ENCODE measurements at places on chromosomes 11 and 22.

GRCh38 chr11:47010179-47010578, 73.6 kb downstream of the CSTPP1 start:
- no peak for DNase-seq

DNA sequence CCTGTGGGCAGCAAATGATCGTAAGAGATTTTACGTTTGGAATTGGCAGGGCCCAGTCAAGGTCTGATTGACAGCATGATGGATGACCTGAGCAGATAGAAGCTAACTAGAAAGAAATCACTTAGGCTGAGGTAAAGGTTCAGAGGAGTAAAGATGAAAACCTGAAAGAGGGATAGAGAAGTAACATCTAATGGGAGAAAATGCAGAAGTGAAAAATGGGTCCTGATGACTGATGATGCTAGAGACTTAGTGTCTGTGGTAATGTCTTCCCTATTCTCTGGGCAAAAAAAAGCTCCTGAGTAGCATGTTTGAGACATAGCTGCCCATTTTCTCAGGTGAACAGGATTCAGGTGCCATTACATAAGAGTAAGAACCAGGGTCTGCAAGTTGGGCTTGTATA, 628.8 kb upstream of the ANO5 start:
- DNase-seq, result no peak

GRCh38 chr11:44133335-44133946, 38.0 kb downstream of the EXT2 start:
- no peak for DNase-seq

DNA sequence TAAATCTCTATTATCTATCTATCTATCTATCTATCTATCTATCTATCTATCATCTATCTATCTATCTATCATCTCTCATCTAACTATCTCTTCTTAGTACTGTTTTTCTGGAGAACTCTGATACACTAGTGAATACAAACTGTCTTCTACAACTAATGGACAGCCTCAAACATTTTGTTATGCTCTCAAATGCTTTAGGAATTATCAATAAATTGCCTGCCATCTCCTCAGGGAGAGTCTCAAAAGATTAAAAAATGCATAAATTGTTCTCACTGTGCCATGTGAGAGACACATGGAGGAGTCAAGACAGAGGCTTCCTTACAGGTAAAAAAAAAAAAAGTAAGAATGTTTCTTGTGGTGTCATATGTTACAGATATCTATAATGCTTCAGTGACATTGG, at the start of gene OR8K3:
TSS of gene OR8K3 (plus strand) at position 301 of the 400 bp plus-strand sequence. CDS start 3,163 bp downstream, outside the sequence.
- DNase-seq, result no peak

DNA sequence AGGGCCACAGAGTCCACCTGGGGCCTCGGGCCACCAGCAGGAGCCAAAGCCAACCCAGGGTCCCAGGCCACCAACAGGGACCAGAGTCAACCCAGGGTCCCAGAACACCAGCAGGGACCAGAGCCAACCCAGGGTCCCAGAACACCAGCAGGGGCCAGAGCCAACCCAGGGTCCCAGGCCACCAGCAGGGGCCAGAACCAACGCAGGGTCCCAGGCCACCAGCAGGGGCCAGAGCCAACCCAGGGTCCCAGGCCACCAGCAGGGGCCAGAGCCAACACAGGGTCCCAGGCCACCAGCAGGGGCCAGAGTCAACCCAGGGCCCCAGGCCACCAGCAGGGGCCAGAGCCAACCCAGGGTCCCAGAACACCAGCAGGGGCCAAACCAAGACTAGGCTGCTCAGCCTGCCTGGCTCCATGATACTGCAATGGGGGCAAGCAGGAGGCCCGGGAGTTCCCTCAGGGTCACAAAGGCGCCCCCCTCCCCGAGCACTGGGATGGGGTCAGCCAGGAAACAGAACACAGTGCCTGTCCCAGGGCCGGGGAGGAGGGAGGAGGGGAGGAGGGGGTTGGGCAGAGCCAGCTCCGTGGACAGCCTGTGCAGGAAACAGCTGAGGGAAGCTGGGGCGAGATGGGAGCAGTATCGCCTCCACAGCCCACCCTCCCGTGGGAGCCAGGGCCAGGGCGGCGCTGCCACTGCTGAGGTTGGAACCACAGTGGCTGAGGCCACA, 62.0 kb upstream of the PRR5 start:
- DNase-seq, result no peak

DNA sequence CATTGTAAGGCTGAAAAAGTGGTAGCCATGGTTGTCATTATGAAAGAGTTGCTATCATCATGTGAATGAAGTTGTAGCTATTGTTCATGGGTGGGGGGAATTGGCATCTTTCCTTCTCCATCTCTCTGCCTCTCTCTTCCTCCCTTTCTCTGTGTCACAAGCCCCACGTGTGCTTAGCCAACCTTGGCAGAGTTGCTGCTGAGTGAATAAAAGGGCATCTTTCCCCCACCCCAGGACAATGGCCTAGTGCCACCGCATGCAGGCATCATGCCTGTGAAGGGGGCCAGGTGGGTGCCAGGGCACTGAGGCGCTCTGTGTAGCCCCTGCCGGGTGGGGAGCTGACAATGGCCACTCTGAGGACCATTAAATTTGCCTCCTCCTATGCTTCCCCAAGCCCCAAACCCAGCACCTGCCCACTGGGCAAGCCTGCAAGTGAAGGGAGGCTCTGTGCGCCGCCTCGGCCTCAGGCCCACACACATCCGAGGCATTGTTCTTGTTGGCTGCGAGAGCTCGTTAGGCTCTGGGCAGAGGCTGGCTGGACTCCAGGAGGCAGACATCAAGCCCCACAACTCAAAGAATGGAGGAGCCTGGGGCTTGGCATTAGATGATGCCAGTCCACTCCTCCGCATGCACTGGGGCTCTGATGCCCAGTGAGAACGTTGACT, 103.9 kb downstream of the SEZ6L start:
- no peak for DNase-seq

- DNase-seq, result no peak
Measured at GRCh38 chr22:20964799-20965103, 2.3 kb upstream of the AIFM3 start.

DNA sequence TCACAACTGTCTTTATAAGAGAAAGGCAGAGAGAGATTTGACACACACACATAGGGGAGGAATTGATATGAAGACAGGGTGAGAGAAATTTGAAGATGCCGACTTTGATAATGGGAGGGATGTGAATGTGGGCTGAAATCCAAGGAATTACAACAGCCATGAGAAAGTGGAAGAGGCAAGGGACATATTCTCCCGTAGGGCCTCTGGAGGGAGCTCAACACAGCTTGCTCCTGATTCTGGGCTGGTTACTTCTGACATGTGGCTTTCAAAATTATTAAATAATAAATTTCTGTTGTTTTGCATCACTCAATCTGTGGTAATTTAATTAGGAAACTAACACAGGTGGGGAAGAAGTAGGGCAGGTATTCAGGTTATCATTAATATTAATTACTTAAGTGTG, 282.9 kb downstream of the LUZP2 start:
- DNase-seq, result no peak

GRCh38 chr11:88348870-88349269, 11.3 kb upstream of the CTSC start:
- no peak for DNase-seq

DNA sequence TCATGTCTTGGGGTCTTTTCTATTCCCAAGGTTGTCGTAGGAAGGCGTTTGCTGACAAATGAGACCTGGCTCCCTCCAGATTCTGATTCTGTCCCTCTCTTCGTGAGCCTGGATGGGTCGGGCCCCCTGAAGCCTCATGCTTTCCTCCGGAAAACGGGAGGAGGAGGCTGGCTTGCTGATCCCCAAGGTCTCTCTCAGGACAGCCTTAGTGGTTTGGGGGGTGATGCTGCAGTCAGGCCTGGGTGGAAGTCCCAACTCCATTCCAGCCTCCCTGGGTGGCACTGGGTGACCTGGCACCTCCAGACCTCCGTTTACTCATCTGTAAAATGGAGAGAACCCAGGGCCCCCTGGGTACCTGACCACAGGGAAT, 23.4 kb upstream of the SMIM38 start:
- no peak for DNase-seq
